ENCODE measurements at places on chromosomes 16 and 17.

GRCh38 chr16:10576390-10577304, 3.8 kb downstream of the EMP2 start:
- DNase-seq = no peak

DNA sequence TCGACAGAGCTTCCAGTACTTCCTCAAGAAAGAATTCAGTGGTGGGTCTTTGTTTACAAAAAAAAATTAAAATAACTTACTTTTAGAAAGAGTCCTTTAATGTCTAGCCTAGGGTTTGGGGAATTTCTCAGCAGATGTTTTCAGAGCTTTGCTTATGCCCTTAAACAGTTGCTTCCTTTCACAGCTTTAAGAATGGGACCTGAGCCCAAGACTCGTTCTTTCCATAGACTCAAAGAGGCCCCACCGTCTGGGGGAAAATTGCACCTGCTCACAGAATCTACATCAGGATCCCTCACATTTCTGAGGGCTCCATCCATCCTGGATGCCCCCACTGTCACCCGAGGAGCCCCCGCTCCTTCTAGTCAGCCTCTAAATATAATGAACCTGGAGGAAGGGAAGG, 60.0 kb downstream of the RGS9 start:
- DNase-seq = no peak

- no peak for DNase-seq
Observed at GRCh38 chr17:41621916-41622315, 2.5 kb downstream of the KRT17 start.

DNA sequence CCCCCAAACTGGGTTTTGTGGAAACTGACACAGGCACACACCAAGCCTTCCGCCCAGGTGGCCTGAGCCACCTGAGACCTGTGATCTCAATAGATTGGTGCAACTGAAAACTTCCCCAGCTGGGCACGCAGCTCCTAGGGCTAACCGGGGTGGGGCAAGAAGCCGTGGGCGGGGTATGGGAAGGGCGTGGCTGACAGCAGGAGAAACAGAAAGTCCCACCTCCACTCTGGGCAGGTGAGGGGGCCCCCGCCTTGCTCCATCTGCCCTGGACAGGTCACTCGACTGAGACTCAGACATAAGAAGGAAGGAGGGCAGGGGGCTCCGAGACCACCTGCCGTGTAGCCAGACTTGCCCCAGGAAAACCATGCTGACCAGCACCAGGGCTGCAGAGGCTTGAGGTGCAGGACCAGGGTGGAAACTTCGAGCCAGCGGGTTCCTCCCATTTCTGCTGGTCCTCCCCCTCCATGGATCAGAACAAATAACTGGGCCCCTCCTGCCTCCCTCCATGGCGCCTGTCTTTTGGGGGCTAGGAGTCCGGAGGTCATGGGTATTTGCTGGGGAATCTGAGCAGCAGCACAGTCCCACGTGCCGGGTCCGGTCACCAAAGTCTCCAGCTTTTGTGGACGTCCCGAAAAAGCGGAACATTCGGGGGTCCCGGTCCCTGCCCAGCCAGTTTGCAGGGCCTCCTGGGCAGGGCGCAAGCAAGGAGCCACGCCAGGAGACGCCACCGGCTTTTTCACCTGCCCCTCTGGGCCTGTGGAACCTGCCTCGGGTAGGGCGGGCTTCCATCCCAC, 1.3 kb downstream of the TIMP2 start:
- no peak for DNase-seq

DNA sequence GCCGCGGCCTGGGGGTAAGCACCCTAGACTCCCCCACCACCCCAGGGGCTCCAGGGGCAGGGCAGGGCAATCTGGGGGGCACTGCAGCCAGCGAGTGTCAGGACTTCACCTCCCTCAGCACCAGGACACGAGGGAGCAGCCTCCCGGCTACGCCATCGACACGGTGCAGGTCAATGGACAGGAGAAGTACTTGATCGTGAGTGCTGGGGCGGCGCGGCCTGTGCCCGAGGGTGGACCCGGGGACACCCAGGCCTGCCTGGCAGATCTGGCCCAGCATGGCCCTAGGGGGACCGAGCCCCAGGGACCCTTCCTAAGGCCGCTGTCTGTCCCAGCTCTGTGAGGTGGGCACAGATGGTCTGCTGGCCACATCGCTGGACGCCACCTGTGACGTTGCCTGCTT, 3.1 kb upstream of the RHBDL1 start:
- DNase-seq = no peak

DNA sequence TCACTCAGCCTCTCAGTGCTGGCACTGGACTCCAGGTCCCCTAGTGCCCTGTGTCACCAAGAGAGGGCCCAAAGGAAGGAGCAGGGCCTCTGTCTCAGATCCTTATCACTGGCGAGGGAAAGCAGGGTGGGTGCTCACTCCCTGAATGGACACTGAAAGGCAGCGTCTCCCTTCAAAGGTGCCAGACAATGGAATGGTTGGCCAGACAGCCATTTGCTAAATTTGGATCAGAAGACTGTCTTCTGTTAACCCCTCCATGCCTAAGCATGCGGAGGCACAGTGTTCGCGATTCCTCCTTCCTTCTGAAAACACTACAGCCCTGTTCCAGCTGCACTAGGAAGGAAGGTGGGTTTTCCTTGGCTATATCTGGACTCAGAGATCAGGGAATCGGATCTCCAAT, 48.4 kb downstream of the SRCIN1 start:
- no peak for DNase-seq

DNA sequence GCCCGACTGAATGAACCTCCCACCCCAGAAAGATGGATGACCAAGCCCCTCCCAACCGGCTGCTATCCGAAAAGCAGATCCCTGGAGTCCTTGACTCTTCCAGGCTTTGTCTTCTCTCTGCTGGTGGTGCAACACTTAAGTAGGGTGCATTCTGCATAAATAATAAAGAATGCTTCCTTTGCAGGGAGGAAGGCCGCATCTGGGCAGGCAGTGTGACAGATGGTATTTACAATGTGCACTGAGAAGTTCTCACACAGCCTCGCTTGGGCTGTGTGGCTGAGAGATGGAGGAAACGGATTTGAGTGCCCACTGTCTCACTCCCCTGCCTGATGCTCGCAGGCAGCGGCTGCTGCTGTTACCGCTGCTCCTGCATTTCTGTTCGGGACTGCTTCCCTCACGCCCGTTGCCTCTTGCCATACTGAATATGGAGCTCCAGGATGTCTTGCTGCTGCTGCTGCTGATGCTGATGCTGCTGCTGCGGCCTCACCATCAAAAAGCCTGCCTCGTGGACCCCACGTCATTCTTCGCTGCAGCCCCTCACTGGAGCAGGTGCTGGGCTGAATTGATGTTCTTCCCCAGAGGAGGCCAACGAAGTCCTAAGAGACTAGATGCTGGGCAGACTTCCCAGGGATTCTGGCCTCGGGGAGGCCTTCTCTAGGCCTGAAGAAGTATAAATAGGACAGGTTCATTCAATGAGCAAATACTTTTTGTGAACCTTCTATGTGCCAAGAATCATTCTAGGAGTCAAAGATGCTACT, 7.1 kb upstream of the RHBDL3 start:
- DNase-seq = no peak

- DNase-seq = no peak
Observed at GRCh38 chr16:87425941-87426340, 33.8 kb downstream of the MAP1LC3B start.

DNA sequence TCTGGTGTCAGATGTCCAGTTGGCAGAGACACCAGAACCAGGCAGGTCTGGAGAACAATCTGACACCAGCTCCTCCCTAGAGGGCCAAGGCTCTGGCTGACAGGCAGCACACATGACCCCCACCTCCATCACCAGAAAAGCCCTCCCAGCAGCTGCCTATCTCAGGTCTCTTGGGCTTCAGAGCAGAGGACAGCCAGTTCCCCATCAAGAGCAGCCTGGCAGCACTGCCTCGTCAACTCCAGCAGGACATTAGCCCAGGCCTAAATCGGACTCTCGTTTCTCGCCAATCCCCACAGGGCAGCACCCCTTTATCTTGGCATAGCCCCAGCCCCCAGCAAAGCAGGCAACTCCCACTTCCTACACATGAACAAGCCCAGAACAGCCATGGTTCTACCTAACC, 4.4 kb downstream of the JUP start:
- no peak for DNase-seq

DNA sequence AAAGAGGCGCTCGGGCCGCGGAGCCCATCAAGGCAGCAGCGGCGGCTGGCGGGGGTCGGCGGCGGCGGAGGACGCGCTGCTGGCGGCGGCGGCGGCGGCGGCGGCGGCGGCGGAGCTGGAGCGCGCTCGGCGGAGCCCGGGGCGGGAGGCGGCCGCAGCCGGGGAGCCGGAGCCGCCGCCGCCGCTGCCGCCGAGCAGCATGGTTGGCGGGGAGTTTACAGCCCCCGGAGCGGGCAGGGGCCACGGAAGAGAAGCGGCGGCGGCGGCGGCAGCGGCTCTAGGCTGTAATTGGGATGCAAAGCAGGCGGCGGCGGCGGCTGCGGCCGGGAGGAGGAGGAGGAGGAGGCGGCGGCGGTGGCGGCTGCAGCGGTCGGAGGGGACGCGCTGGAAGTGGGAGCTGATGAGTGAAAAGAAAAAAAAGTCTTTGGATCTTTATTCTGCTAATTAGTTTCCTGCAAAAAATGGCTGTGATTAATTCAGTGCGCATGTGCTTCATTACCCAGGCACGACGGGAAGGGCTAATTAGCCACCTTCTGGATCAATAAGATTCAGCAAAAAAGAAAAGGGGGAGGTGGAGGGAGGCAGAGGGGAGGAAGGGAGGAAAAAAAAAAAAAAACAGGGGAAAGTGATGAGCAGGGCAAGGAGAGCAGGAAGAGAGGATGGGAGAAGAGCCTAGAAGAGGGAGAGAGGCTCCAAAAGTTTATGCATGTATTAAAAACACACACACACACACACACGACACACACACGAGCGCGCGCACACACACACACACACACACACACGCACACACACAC, 10.9 kb upstream of the ZFHX3 start:
- DNase-seq = no peak

DNA sequence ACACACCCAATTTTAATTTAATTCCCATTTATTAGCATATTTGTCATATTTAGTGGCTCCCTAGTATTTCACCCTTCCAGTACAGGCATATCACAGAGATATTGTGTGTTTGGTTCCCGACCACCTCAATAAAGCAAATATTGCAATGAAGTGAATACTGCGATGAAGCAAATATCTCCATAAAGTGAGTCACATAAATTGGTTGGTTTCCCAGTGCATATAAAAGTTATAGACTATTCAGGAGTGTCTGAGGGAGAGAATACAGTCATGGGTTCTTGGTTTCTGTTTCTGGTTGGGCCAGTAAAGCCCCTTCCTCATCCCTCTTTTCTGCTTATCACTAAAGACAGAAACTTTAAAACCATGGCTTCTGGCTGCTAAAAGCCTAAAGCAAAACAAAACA, 295.4 kb upstream of the AXIN2 start:
- no peak for DNase-seq

- DNase-seq = no peak
Observed at GRCh38 chr16:82585675-82586074, 41.1 kb upstream of the CDH13 start.

GRCh38 chr17:82303944-82304808, 13.2 kb downstream of the CD7 start:
- DNase-seq = no peak

GRCh38 chr16:56106527-56106926, 84.8 kb upstream of the GNAO1 start:
- no peak for DNase-seq

DNA sequence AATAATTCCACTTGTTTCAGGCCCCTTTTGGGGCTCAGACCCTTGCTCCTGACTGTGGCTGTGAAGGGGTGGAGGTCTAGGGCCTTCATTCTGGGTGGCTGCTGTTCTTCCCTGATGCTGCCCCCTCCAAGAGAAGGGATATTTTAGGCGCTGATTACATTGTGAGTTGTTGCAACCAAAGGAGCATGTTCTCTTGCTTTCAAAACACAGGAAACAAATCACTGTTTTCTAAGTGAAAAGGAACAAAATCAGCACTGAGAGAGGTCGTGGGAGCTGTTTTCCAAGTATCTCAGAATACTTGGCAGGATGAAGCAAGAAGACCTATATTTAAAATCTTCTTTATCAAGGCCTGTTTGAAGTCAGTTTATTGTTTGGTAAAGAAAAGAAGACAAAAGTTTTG, 25.3 kb upstream of the SEC14L1 start:
- DNase-seq = no peak

GRCh38 chr16:5328546-5328945, 231.0 kb upstream of the EEF2KMT start:
- no peak for DNase-seq

DNA sequence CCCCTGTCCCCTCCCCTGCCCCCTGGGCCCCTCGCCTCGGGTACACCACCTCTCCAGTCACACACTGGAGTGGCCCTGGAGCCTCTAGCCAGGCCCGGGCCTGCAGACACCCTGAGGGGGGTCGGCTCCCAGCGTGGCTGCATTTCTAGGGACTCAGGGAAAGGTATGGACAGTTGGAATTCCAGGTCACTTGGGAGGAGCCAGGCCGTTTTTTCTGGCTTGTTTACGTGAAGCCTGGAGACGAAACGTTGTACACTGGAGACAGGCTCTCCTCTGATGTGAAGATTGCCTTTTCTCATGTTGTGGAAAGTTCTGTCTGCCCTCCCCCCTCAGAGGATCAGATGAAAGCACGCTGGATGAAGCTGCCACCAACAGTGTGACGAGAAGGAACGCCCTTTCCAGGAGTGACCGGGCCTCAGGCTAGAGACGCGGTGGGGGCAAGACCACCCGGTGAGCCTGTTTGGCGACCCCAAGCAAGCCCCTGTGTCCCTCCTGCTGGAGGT, 4.0 kb upstream of the PPP1R27 start:
- DNase-seq = no peak

DNA sequence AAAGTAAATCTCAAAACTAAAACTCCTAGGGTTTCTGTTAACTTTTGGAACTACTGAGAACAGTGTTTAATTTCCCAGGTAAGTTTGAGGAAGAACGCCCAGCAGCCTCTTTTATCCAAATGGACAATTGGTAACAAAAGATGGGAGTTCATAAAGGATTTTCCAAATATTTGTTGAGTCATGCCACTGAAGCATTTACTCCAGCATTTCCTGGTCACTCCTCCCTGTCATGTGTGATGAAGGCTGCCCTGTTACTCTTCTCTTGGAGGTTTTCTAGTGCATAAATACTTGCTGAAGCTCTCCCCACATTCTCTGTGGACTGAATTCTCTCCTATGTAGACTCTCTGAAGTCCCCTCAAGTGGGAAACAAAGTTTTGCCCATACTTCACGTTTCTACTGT, 16.5 kb downstream of the ZNF75A start:
- DNase-seq = no peak

GRCh38 chr16:85308611-85309540, 196.6 kb upstream of the CIBAR2 start:
- DNase-seq = no peak

Measured in bone marrow (tissue), 2 donors.